ENCODE measurements at places on chromosomes 1 and 21.

- no peak for DNase-seq
Measured at GRCh38 chr1:217524787-217525520, 105.9 kb downstream of the GPATCH2 start.

DNA sequence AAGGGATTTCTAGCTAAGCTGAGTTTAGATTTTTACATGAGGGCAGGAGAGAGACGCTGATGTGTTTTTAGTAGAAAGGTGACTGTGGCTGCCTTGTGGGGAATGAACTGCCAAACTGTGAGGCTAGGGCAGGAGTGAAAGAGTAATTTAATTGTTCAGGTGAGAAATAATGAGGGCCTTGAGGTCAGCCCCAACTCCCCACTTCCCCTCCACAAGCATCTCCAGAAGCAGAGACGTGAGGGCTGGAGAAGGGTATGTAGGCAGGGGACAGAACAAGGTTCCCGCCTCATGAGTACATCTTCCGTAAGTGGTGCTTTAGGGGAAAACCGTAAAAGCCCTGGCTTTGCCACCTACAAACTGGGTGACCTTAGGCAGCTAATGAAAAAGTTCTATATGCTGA, 70.8 kb downstream of the WARS2 start:
- no peak for DNase-seq

- DNase-seq = no peak
Measured at GRCh38 chr21:44590311-44590721, 2.0 kb downstream of the KRTAP10-6 start.

- no peak for DNase-seq
Measured at GRCh38 chr1:233675893-233676292, 62.0 kb downstream of the KCNK1 start.

DNA sequence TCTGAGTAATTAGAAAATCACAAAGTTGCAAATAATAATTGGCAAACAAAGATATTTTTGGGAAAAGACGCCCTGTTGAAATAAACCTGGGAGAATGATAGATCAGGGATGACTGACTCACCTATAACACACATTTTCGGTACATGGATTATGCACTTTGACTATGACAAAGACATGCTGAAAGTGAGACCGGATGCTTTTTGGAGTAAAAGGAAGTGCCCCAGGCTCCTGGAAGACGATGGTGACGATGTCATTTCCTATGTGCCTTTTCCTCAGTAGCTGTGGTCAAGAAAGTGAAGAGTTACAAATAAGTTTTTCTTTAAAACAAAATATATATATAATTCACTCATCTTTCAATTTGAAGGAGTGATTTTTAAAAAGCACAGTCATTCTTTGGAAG, 158.7 kb downstream of the SIPA1L2 start:
- no peak for DNase-seq

DNA sequence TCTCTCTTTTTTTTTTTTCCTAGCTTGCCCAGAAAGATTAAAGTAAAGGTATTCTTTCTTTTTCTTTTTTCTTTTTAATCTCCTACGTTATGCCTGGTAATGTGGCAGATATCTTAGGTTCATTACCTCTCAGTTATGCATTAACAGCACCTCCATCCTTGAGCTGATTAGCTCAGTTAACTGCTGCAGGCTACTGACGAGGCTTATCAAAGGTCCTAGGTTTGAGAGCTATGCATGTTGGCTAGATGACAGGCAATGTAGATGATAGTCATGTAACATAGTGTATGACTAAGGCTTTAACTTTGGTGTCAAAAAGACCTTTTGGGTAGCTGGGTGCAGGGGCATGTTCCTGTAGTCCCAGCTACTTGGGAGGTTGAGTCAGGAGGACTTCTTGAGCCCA, 53.7 kb upstream of the CACYBP start:
- no peak for DNase-seq

GRCh38 chr1:15187175-15188129, 33.9 kb downstream of the TMEM51 start:
- no peak for DNase-seq

GRCh38 chr21:33053951-33054350, 16.0 kb upstream of the OLIG1 start:
- DNase-seq = no peak

- DNase-seq = no peak
Measured at GRCh38 chr1:112260699-112261098, 135.3 kb upstream of the CTTNBP2NL start.

- DNase-seq = no peak
Measured at GRCh38 chr1:84888753-84889152, 4.3 kb downstream of the LPAR3 start.

DNA sequence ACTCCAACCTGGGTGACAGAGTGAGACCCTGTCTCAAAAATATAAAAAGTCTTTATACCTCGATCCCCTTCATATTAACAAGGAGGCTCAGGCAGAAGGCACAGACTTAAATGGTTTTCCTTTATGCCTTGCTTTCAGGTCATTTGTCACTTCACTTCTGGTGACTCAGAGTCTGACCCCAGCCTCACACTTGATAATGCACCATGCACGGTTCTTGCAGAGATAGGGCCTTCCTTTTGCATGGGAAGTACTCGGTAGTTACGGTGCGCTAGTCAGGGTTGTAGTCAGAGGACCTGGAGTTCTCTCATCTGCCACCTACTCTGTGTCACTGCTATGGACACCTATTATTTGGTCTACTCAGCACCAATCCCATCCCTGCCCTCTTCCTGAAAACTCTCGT, 43.6 kb upstream of the BMP8B start:
- no peak for DNase-seq

DNA sequence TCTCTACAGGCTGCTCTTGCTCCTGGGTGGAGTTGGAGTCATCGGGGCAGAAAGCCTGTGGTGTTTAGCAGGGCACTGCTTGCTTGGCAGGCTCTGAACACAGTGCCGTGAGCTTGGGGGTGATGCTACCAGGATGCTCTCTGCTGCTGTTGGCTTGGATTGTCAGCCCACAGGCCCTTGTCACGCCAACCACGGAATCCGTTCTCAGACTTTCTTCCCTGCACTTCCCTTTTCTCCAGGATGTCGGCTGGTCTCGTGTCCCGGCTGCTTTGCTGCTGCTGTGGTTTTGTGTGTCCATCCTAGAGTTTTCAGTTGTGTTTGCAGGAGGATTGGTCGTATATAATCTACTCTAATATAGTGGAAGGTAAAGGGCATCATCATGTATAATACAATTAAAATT, 44.4 kb upstream of the TTC34 start:
- DNase-seq = no peak

DNA sequence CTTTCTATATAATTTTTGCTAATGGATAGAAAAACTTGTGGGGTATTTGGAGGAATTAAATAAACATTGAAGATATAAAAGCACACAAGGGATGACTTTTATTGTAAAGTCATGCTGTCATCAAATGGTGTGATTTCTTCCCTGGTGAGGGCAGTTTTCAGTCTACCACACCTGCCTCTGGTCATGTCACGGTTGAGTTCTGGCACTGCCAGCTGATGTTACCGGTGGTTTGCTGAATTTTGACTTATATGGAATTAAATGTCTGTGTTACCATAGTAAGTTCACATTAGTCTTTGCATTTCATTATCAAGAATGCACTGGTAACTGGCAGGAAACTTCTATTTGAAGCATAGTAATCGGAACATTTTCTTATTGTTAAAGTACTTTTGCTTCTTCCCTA, 13.4 kb downstream of the S1PR1 start:
- no peak for DNase-seq

- DNase-seq = no peak
Measured at GRCh38 chr1:37120279-37120678, 86.0 kb upstream of the GRIK3 start.

DNA sequence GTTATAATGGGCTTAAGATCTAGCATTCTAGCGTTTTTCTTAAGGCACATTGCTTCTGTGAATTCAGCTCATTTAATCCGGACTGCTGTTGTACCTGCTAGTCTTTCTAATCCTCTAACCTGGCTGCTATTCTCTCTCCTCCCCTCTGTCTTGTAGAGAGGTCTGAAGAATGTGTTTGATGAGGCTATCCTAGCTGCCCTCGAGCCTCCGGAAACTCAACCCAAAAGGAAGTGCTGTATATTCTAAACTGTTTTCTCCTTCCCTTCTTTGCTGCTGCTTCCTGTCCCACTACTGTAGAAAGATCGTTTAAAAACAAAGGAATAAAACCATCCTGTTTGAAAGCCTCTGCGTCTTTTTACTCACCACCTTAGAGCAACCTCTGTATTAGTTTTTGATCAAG, 37.3 kb downstream of the CDC42 start:
- no peak for DNase-seq

GRCh38 chr1:119114786-119115185, 25.7 kb downstream of the WARS2 start:
- DNase-seq = no peak

GRCh38 chr1:2991753-2992495, 29.3 kb upstream of the ACTRT2 start:
- no peak for DNase-seq

DNA sequence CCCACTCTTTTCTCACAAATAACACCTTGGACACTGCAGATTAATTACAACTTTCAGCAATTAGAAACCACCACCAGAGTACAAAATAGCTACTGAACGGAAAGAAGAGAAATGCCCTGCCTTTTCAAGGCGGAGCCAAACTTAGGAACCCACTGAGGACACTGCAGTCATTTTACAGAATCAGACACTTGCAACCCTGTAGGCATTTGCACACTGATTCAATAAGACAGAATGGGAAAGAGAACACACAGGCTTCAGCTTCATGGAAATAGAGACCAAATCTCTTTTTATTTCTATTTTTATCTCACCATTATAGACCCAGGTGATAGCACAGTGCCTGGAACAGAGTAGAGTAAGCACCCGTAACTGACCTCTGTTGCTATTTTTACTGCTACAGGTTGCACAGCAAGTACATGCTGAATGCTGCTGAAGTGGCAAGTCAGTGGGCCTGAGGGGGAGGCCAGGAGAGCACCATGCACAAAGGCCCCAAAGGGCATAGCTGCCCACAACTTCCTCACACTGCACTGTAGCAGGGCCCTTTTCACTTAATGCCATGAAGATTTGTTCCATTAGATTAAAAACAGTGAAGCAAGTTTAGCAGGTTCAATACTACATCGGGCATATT, 50.7 kb upstream of the EDARADD start:
- no peak for DNase-seq

DNA sequence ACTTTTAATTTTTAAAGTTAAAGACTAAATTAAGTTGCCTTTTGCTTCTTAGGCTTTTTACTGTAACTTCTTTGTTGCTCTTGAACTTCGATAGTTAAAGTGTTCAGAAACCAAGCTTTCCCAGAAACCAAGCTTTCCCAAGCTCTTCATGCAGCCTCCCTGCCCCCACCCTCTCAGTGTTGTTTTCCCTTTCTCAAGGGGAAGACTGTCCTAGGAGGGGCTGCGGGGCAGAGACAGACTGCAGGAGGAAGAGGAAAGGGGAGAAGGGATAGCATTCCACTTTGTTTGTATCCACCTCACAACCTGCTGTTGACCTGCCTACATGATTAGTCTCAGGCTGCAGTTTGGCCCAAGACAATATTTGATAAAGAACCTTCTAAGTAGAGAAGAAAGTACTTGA, 39.0 kb upstream of the DIPK1A start:
- DNase-seq = no peak

GRCh38 chr1:111220302-111220890, 7.1 kb upstream of the CHI3L2 start:
- DNase-seq = no peak

DNA sequence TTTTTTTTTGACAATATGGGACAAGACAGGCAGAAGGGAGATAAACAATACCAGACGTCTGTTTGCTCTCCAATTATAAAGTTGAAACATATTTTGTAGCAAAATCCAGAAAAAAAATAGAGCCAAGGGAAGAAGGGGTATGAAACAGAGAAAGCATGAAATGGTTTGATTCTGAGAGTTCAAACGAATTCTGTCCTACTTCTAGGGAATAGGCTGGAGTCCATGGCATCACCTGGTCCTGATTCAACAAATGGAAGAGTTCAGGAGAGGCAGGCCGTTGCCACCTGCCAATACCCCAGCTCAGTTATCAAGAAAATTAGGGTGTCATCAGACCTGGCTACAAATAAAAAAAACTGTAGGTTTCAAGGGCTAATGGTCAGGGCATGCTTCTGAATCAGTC, 71.8 kb downstream of the CLSTN1 start:
- DNase-seq = no peak

- DNase-seq = no peak
Measured at GRCh38 chr1:226407497-226408284, at the start of gene PARP1. PARP1 (minus strand) TSS chr1:226408093; CDS start chr1:226407929, 164 bp downstream.

DNA sequence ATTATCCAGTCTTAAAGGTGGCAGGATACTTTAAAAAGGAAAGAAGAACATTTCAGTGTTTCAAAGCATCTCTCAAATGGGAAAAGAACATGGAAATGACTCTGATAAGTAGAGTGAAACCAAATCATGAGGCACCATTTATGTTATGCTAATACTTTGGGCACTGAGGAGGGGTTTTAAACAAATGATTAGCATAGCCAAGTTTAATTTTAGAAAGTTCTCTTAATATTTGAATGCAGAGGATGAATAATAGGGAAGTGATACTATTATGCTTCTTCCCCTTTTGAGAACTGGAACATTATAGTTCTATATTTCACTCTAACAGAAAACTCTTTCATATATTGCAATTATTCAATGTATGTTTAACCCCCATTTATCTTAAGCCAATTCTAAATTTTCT, 1181.9 kb upstream of the PRMT6 start:
- no peak for DNase-seq

GRCh38 chr1:5802606-5803005, 189.6 kb downstream of the NPHP4 start:
- DNase-seq = no peak

DNA sequence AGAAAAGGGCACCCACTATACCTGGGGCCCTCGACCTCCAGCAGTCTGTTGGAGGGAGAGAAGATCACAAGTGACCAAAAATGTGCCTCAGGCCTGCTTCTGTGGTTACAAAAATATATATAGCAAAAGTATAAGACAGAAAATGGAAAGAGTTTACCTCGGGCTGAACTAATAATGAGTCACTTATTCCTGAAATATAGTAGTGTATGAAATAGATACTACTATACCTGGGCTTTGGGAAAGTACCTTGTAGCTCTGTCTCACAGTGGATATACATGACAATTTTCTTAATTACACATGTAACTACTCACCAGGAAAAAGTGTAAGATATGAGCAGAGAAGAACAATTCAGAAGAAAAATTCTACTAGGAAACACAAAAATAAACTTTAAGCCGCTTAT, 7.3 kb upstream of the APCS start:
- DNase-seq = no peak

DNA sequence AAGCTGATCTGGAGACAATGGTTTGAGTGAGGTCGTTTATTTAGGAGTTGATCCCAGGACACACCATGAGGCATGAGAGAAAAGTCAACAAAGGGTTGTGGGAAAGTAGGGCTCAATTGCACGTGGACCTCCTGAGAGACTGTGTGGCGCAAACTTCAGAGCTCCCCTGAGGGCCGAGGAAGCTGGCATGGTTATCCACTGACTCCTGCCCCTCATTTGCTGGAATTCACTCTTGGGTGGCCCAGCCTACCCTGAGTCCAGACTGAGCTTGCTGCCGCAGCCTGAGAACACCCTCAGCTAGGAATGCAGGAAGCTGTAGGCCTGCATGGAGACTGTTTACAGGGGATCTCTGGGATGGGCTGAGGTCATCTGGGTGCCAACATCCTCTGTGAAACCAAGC, 301.0 kb downstream of the RWDD3 start:
- no peak for DNase-seq

GRCh38 chr1:221294242-221294641, 415.0 kb downstream of the HLX start:
- DNase-seq = no peak
